Activated CD4-positive, CD25-positive, alpha-beta regulatory T cell treated with anti-CD3 and anti-CD28 coated beads, Interleukin-2, amount 50 U/mL, for 24 hours (primary cell): ENCODE measurements at places on chromosomes 6 and 20.

GRCh38 chr6:12348530-12349511 lies 58.7 kb downstream of the EDN1 start:
- no peak for ATAC-seq

DNA sequence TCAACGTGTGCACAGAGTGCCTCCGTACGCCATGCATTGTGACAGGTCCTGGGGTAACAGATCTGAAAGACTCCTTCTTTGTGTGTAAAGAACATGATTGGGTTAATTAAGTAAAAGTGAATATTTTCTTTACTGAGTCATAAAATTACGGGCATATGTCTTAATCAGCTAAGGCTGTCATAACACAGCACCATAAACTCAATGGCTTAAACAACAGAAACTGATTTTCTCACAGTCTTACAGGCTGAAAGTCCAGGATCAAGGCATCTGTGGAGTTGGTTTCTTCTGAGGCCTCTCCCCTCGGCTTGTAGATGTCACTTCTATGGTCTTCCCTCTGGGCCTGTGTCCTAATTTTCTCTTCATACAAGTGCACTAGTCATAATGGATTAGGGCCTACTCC lies 176.9 kb downstream of the MTFR2 start:
- no peak for ATAC-seq

GRCh38 chr6:150478656-150479545 lies 110.1 kb downstream of the IYD start:
- no peak for ATAC-seq

GRCh38 chr6:138440296-138440695 lies 36.3 kb downstream of the HEBP2 start:
- no peak for ATAC-seq

DNA sequence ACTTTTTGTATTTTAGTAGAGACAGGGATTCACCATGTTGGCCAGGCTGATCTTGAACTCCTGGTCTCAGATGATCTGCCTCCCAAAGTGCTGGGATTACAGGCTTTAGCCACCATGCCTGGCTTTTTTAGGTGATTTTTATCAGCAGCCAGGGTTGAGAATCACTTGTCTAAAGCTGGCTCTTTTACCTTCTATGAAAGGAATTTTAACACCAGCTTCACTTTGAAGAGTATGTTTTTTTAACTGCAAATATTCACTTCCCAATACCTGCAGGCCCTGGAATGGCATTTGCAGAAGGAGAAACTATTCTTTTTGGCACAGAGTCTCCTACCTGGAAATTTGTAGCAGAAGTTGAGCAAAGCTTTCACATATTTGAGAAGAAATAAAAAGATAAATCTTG lies 63.6 kb upstream of the NAA20 start:
- ATAC-seq, result no peak

DNA sequence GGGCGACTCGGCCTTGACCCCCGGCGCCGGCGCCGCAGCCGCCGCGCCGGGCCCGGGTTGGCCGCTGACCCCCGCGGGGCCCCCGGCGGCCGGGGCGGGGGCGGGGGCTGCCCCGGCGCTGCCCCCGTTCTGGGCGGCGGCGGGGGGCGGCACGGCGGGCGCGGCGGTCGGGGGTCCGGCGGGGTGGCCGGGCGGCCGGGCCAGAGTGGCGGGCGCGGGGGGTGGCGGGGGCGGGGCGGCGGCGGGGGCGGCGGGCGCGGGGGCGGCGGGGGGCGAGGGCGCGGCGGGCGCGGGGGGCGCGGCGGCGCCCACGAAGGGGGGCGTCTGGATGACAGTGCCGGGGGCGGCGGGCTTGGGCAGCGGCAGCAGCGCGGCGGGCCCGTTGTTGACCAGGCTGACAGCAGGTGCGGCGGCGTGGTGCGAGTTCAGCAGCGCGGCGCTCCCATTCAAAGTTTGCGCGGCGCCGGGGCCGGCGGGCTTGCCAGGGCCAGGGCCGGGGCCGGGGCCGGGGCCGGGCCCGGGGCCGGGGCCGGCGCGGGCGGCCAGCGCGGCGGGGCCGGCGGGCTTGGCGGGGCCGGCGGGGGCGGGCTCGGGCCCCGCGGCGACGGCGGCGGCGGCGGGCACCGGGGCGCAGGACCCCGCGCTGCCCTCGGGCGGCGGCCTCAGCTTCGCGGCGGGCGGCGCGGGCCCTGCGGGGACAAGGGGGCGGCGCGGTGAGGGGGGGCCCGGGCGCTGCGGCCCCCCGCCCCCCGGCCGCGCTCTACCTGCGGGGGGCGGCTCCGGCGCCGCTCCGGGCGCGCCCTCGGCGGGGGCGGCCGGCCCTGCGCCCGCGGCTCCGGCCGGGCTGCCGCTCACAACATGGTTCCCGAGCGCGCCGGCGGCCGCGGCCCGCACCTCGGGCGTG lies 659 bp downstream of the TAF4 start:
- peak; percentile 8 for ATAC-seq

- ATAC-seq, result no peak
Measured at GRCh38 chr6:30283761-30284160, 43.0 kb upstream of the TRIM39 start.

DNA sequence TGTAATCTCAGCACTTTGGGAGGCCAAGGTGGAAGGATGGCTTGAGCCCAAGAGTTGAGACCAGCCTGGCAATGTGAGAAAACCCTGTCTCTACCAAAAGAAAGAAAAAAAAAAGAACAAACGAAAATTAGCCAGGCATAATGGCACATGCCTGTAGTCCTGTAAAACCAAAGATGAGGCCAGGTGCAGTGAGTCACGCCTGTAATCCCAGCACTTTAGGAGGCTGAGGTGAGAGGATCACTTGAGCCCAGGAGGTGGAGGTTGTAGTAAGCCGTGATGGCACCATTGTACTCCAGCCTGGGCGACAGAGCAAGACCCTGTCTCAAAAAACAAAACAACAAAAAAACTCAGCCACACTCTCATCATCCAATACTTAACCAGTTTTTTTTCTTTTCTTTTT lies 32.5 kb upstream of the KIF3B start:
- no peak for ATAC-seq

DNA sequence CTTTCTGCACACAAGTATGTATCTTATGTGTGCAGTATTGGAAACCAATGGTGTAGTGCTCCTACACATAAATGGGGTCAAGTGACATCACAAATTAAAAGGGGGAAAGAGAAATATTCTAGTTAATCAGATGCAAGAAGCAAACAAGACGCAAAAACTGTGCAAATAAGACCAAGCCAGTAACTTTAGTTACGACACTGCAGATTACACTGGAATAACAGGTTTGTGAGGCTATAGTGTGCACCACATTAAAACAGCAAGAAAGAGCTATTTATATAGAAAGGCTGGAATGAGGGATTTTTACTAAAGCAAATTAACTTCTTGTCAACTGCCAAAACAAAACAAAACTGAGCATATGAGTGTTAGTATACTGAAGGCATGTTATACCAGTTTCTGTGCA lies 45.8 kb downstream of the NR2E1 start:
- ATAC-seq, result no peak

DNA sequence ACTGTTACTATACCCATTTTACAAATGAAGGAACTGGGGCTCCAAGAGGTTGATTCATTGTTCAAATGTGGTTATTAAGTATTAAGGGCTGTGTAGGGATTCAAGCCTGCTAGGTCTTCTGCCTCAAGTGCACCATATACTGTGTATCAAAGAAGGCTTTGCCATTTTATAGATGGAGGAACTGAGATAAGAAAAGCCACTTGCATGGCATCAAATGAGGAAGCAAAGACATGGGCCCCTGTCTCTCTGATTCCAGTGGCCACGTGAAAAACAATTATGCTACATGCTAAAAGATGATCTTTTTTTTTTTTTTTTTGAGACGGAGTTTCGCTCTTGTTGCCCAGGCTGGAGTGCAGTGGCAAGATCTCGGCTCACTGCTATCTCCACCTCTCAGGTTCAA lies 67.0 kb downstream of the TMEM200A start:
- ATAC-seq, result no peak

GRCh38 chr6:96899019-96899418 lies 1.3 kb upstream of the NDUFAF4 start:
- ATAC-seq, result no peak

DNA sequence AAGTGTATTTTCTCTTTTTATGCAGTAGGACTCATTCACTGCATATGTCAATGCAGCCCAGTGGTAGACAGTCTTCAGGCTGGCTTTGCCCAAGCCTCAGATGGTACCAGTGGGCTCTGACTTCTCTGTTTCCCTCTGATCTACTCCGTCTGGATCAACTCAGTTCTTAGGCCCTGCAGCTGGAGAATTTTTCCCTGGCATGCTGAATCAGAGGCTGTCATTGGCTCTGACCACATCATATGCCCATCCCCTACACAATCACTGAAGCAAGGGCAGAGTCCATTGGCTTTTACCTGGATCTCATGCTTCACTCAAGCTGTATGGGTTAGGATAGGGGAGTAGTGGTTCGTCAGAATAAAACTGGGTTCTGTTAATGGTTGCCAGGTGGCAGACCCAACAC lies 57.8 kb downstream of the KIZ start:
- no peak for ATAC-seq

- no peak for ATAC-seq
Measured at GRCh38 chr20:45157962-45158361, 16.7 kb upstream of the PI3 start.

DNA sequence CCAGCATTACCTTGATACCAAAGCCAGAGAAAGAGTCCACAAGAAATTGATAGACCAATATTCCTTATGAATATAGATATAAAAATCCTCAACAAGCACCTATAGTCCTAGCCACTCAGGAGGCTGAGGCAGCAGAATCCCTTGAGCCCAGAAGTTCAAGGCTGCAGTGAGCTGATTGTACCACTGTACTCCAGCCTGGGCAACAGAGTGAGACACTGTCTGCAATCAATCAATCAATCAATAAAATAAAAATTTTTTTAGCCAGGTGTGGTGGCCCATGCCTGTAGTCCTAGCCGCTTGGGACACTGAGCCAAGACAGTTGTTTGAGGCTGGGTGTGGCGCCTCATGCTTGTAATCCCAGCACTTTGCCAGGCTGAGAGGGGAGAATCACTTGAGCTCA lies 18.9 kb upstream of the SMIM29 start:
- no peak for ATAC-seq
